ENCODE measurements at places on chromosomes 2 and 18.
A peak's percentile ranks its signal among the peaks of the same experiment; 100 is the strongest.

GRCh38 chr2:225999692-226000091, 600.2 kb downstream of the NYAP2 start:
- no peak for DNase-seq

DNA sequence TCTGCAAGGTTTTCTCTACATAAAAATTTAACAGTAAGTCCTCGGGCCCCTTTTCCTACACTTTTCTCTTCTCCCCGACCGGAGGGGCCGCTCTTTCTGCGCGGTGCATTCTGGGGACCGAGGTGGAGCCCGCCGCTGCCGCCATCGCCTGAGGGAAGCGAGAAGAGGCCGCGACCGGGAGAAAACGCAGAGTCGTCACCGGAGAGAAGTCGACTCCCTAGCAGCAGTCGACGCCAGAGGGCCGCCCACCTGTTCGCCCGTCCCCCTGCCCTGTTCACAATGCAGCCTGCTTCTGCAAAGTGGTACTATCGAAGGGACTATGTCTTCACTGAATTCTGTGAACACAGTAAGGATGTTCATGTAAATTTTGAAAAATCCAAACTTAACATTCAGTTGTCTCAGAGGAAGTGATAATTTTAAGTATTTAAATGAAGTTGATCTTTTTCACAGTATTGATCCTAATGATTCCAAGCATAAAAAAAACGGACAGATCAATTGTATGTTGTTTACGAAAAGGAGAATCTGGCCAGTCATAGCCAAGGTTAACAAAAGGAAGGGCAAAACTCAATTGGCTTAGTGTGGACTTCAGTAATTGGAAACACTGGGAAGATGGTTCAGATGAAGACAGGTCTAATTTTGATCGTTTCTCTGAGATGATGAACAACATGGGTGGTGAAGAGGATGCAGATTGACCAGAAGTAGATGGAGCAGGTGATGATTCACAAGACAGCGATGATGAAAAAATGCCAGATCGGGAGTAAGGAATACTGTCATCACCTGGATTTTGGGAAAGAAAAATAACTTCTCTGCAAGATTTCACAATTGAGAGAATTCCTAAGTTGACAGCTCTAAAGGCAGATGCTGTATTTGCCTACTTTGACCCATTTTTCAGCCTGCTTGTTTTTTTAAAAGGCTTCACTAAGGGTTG, 55.8 kb downstream of the ASXL2 start:
- peak; percentile 48 for DNase-seq

DNA sequence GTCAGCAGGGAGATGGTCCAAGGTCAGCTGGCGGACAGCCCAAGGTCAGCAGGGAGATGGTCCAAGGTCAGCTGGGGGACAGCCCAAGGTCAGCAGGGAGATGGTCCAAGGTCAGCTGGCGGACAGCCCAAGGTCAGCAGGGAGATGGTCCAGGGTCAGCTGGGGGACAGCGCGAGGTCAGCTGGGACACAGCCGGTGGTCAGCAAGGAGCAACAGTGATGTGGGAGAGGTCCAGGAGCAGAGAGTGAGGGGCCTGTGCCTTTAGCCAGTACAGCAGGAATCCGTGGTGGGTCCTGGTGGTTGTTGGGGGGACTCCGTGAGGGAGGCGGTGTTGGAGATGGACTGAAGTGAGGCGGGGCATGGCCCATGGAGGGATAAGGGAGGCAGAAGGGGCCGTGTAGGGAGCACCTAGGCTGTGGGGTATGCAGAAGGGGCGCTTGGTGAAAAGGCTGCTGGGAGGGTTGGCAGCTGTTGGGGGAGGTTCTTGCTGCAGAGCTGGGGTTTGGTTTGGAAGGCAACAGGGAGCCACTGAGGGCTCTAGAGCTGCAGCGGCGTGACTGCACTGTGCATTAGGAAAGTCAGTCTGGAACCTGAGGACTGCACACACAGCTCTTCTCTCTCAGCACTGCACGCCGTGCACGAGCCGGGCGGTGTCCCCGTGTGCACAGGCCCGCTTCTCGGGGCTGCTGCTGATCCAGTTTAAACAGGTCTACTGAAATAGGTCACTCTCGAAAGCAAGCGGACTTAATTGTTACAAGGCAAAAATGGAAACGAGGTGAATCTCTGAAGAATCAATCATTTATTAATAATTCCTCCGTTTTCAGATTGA, 76.2 kb upstream of the HDAC4 start:
- no peak for DNase-seq

DNA sequence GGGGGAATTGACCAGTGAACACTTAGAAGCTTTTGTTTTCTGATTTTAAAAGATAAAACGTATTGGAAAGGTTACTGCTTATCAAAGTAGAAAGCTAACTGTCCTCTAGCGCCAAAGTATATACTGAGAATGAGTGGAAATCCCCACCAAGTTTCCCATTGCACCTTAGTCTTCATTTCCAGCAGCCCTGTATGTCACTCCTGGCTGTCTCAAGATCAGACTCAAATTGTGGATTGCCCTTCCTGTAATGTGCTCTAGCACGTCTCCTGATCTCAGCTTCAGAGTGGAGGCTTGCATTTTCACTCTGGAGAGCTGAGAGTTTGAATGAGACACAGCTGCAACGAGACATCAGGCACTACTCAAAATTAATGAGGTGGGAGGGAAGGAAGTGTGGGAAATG, 26.6 kb downstream of the MFF start:
- DNase-seq, result no peak

- DNase-seq, result no peak
Observed at GRCh38 chr2:165268754-165269153, 29.5 kb downstream of the SCN2A start.

DNA sequence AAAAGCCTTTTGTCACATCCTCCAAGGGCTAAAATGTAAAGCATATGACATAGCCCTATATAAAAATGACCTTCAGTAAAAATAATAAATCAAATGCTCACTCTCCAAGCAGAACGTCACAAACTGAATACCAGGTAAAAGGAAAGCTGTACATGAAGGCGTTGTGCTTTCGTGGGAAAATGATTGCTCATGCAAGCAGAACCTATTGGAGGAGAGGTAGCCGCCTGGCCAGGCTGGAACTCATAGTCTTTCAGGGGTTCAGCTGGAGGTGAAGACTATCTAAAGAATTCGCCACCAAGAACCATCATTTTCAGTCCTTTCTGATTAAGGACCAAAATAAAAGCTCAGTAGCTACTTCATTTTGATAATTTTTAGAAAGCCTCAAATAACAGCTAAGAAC, 44.7 kb downstream of the ANKRD44 start:
- DNase-seq, result no peak

DNA sequence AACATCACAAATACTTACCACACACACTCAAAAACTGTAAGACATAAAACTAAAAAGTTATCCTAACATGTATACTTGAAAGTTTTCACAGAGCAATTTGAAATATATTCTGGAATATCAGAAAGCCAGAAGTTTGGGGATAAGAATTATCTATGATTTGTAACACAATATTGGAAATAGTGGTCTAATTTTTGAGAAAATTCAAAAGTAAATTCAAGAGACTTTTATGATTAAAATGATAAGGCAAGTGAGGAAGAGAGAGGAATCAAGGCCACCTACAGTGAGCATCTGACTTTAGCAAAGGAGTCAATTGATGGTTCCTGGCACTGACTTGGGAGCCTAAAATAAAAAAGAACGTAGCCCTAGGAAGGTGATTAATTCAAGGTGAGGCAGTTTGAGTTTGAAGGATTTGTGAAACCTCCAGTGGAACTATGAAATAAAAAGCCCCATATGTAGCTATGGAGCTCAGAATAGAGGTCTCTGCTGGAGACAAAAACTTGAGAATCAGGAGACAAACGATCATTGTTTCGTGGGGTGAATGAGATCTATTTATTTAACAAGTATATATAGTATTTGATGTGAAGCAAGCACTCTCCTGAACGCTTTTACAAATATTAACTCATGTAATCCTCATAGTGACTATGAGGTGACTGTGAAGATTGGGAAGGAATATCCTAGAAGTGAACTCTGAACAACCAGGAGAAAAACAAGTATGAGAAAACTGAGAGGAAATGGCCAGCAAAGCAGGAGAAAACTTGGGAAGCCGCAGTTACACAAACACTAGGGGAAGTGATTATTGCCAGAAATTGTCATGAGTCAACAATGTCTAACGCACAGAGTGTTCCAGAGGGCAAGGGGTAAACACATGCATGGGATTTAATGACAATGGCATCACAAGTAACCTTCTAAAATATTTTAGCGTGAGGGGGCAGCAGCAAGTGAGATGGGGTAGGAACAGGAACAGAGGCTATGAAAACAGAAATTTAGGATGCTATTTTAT, 12.8 kb downstream of the TFPI start:
- no peak for DNase-seq

- no peak for DNase-seq
Observed at GRCh38 chr2:201149064-201149820, 33.3 kb downstream of the CFLAR start.

DNA sequence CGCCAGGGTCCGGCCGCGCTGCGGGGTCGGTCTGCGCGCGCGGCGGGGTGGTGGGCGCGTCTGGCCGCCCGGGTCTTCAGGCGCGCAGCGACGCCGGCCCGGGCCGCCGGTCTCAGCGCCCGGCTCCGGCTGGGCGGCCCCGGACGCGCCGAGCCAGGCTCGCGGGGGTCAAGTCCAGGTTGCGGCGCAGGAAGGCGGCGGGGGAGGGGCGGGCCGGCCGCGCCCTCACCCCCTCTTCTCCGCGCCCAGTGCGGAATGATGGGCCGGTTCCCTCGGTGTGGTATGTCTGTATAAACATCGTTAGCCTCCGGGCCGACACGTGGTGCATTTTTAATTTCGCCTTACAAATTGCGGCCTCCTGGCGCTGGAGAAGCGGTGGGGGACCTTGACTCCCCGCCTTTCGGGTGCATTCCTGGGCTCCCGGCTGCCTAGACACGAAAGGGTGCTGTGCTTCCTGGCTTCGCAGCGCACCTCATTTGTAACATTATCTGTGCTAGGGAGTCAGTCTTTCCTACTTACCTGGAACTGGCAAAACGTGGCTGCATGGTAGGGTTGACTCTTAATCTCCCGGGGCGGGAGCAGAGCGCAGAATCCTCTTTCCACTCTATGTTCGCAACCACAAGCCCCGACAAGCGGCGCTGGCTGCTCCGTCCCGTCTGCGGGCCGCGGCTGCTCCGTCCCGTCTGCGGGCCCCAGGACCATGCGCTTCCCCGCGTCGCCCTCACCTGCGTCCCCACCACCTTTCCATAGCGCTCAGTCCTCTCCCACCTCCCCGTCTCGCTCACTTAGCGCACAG, 69.0 kb downstream of the CTAGE1 start:
- DNase-seq, result no peak

GRCh38 chr18:58507880-58508279, 121.0 kb downstream of the ALPK2 start:
- DNase-seq, result no peak

Data from stimulated activated naive B cell treated with anti-CD40 and anti-IgM and Interleukin-4, amounts not matched to agents 10 μg/mL and 1 μg/mL and 100 μg/mL, for 72 hours (primary cell).